ENCODE measurements at places on chromosomes 7 and 10.

DNA sequence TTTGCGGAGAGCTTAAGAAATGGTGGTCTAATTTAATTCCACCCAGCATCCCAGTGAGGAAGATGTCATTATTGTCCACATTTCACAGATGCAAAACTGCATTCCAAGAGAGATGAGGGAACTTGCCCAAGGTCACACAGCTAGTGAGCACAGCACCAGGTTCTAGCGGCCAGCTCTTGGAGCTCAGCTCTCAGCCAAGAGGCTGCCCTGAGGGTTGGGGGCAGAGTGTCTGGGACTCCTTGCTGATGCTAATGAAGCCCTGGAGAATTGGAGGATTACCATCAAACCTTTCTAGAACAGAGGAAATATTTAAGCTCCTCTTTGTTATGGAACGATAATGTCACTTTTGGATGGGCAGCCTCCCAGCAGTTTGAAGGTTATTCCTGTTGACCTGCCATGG lies 48.0 kb downstream of the PLPP4 start:
- peak; percentile 31 for DNase-seq

- DNase-seq = no peak
Observed at GRCh38 chr7:88226886-88227516, 7.2 kb upstream of the SRI start.

DNA sequence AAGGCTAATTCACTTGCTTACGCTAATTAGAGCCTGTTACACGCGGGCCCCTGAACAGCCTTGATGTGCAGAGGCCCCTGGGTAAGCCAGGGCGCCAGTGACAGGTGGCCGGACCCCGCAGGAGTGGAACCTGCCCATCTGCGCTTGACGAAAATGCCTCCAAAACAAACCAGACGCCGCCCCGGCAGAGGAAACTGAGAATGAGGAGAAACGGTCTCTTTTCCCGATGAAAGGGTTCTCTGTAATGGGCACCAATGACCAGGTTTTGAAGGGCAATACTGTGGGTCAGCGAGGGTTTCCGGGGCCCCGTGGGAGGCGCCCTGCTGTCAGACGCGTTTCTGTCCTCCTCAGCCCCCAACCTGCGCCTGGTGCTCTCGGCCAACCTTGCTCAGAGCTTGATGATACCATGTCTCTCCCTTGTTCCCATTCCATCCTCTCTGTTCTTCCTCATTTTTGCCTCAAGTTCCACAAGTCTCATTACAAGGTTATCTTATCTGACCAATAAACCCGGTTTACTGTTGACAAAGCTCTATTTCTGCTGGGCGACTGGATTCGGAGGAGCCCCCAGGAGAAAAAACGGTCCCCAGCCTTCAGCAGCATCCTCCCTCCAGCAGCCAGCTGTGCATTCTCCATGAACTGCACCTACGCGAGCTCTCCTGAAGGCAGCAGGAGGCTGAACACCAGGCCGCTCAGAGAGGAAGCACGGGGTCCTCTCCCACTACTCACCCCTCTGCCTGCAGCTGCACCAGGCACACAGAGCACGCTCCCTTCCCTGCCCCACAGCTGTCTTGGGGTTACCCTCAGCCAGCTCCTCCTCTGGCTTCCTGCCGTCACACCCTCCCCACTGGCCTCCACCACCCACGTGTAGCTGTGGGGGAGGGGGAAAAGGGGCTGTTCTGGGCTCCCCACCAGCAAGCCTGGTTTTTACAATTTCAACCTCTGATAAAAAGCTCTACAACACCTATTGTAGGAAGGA lies 202.0 kb downstream of the MAD1L1 start:
- DNase-seq = peak; percentile 84

DNA sequence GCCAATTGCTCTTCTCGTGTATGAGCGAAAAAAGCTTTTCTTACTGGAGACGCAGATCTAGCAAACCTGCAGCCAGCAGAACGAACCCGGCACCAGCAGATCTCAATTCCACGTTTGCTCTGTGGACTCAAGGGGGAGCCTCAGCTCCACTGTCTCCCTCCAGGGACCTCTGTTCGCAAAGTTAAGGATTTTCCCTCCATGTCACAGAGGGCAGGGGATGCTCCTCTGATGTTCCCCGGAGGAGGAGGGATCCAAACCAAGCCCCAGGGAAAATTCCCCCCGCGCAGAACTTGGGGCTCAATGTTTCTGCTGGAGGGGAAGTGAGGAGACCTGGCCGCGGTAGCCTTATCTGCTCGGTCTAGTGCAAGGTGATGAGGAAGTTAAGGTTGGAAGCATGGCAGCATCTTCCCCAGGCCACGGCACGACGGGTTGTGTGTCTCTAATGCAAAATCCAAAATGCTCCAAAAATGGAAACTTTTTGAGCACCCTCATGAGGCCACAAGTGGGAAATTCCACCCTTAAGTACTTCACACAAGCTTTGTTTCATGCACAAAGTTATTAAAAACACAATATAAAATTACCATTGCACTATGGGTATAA lies 9.0 kb downstream of the IQCE start:
- DNase-seq = peak; percentile 78

GRCh38 chr10:48404646-48405045 lies 98.2 kb downstream of the MAPK8 start:
- DNase-seq = no peak

DNA sequence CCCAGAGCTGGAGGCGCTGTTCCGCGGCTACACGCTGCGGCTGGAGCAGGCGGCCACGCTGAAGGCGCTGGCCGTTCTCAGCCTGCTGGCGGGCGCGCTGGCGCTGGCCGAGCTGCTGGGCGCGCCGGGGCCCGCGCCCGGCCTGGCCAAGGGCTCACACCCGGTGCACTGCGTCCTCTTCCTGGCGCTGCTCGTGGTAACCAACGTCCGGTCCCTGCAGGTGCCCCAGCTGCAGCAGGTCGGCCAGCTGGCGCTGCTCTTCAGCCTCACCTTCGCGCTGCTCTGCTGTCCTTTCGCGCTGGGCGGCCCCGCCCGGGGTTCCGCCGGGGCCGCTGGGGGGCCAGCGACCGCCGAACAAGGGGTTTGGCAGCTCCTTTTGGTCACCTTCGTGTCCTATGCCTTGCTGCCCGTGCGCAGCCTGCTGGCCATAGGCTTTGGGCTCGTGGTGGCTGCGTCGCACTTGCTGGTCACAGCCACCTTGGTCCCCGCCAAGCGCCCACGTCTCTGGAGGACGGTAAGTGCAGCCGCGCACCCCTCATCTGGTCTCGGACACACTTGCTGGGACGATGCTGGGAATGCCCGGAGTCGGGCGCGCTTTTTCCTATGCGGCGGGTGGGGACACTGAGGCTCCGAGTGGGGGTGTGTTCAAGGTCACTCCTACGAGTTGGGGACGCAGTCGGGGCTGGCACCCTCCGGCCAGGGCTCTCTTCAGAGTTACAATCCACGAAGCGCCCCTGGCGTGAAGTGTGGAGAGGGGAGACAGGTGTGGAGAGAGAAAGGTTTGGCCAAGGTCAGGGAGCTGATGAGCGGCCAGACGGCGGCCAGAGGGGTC lies 717 bp downstream of the ADCY1 start:
- no peak for DNase-seq

- no peak for DNase-seq
Observed at GRCh38 chr7:20503278-20503950, 112.1 kb upstream of the ABCB5 start.

GRCh38 chr10:73979141-73979808 lies 18.6 kb upstream of the VCL start:
- DNase-seq = no peak

DNA sequence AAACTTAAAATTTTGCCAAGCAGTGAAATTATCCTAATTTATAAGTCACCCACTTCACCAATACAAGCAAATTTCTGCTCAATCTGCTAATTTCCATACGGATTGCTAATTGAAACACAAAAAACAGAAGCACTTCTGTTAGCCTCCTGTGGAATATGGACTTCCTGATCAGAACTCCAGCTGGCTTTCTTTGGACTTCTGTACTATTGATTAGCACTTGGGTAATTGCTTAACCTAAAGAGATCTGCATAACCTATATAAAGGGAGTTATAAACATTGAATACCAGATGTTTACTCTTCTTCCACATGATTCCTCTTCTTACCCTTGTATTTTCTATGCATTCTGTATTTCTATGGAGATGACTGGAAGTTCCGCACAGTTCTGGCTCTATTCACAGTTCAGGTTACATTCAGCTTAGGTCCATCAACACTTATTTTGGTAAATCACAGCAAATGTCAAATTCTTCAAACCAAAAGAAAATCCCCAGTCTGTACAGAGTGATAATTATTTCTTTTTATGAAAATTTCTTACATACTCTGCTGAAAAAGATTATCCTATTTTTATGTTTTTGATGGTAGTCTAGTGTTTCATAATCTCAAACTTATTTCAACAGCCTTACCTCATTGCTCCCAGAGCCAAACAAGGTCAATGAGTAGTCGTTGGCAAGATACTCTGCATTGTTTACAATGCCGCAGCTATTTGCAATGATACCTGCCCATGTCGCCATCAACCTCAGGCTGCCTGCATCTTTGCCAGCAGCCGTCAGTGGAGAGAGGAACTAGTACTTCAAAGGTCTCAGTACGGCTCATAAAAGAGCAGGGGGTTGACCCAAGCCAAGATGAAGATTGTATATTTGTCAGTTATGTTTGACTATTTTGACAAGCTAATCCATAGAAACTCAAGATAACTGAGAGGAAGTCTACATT lies 225.6 kb downstream of the AHR start:
- no peak for DNase-seq

GRCh38 chr7:2966466-2967078 lies 77.1 kb downstream of the CARD11 start:
- no peak for DNase-seq

- DNase-seq = no peak
Observed at GRCh38 chr10:100653957-100654781, 91.2 kb upstream of the PAX2 start.

DNA sequence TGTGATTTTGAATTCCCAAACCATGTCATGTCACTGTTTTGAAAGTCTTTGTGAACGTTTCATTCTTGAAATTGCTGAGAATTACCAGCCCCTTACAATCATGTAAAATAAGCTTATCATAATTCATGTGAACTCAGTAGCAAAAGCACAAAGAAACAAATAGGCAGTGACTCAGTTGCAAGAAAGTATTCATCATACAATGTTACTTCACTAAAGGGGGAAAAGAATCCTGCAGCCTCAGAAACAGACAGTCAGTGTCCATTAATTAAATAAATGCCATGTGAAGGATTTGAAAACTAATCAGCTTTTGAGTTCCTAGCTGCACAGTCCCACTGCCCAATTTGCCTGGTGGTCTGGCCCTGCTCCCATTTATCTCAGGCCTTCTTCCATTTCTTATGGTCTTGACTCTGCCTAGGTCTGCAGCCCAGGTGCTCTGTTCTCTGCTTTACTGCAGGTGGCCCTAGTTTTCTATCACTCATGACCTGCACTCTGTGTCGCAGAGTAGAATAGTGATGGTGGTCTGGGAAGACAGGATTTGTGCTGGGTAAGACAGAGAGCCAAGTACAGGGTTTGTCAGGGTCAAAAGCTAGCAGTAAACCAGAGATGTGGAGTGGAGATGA lies 99.7 kb downstream of the PLCE1 start:
- no peak for DNase-seq

- no peak for DNase-seq
Observed at GRCh38 chr7:120997882-120998474, 9.5 kb downstream of the CPED1 start.

DNA sequence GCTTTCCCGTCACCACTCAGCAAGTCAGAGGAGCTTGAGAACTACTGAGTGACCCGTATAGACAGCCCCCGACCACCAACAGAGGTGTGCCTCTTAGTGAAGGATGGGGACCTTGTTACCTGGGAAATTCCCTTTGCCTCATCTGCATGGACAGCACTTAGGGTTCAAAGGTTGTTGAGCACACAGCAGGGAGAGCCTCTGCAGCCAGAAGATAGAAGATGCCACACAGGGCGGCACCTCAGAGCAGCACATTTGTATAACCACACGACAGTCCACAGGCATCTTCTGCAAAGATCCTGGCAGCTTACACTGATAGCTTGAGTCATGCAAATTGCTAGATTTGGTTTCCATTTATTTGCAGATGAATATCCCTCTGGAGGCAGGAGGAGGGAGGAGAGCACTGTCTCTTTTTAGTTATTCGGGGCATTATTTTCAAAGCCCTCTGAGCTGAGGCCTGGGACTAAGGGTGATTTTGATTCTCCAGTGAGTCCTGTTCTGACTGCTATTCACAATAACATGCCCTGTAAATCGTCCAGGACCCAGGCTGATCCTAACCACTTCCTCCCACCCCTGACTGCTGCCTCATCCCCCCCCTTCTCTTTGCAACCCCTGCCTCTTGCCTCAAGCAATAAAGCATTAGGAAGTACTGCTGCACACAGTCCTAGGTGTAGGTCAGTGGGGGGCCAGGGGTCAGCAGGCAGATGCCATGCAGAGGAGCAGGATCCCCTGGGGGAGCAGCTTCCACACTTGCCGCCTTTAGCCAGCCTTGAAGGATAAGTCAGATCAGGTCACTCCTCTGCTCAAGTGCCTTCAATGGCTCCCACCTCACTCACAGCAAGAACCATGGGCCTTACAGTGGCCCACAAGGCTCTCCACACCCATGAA lies 24.6 kb upstream of the INMT start:
- no peak for DNase-seq

DNA sequence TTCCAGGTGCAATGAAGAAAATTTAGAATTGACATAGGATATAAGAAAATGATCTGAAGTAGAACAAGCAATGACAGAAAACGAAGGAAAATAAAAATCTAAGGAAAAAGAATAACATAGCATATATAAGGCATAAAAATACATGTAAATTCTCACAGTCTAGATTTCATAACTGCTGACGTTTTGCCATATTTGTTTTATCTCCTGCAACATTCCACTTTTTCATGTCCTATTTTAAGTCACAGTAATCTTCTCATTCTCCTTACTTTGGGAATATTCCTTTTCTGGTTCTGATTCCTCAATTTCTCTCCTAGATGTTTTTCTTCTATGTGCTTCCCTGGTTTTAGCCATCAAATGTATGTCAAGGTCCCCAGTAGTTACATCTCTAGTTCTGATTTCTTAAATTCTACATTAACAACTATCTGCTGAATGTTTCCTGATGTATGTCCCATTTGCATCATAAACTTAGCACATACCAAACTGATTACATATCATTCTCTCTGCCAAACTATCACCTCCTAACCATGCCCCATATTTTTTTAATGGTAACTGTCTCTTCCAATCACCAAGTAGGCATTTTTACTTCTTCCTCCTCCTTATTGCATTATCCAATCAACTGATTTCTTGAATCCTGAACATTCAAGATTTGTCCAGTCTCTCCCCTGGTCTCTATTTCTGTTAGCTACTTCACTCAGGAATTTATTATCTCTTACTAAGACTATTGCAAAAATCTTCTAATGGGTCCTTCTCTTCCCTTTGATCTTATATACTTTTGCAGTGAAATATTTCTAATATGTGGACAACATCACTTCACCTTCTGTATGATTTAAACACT lies 171.3 kb downstream of the DNAJC1 start:
- no peak for DNase-seq

All from cerebellar cortex (tissue), 1 donor.